ENCODE measurements at places on chromosomes 5 and 9.
A peak's percentile ranks its signal among the peaks of the same experiment; 100 is the strongest.

- peak; percentile 69 for DNase-seq
These were observed 246.5 kb downstream of the PTPRD start for GRCh38 chr9:10366171-10366779.

DNA sequence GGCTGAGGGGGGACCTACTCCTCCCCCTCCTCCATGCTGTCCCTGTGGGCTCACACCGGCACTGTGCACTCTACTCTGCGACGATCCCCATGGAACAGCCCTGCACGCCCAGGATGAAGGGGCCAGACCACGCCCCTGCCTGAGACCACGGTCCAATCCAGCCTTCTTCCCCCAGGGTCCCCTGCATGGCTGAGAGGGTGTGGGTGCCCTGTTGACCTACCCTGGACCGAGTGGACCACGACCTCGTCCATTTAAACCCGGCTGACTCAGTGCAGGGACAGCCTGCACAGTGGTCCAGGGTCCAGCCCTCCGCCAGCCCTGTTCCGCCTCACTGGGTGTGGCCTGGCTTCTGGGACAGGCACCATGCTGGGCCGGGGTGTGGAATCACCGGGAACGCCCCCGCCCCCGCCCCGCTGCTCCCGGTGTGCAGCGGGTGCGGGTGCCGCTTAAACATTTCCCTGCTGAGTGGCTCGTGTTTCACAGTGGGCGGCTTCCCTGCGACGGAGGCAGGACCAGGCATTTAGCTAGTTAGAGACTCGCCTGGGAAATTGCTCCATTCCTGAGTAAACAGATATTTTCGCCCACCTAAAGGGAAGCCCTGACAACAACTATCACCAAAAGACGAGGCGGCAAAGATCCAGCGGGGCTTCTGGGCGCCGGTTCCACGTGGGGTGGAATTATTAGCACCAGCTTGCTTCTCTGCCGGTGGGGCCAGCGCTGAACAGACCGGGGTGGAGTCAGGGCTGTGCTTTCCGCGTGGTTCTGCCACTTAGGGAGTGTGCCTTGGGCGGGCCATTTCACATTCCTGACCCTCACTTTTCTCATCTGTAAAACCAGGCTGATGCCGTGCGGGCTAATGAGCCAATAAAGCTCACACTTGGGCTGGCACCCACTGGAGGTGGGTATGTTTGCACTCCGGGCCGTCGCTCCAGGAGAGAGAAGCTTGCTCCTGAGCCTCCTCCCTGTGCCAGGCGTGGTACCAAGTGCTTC lies 22.6 kb downstream of the DBH start:
- peak; percentile 72 for DNase-seq

- no peak for DNase-seq
These were observed 670 bp downstream of the CCDC171 start for GRCh38 chr9:15553528-15553898.

DNA sequence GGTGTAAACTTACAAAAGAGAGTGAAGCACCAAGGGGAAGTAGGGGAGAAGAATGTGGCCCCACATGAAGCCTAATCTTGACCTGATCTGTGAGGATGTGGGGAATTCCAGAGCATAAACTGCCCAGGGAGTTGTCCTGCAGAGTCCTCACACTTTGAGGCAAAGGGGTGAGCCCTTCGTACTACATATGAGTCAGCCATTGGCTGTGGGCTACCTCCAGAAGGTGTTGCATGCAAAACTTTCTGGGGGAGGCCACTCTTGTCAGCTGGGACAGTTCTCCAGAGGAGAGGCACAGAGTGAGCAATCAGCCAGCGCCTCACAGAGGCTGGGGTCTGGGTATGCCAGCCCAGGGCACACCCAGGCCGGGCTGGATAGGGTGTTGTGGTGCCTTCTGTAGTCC lies 98.1 kb upstream of the NMUR2 start:
- no peak for DNase-seq

- DNase-seq = no peak
These were observed 102.2 kb upstream of the CLINT1 start for GRCh38 chr5:157961176-157961575.

DNA sequence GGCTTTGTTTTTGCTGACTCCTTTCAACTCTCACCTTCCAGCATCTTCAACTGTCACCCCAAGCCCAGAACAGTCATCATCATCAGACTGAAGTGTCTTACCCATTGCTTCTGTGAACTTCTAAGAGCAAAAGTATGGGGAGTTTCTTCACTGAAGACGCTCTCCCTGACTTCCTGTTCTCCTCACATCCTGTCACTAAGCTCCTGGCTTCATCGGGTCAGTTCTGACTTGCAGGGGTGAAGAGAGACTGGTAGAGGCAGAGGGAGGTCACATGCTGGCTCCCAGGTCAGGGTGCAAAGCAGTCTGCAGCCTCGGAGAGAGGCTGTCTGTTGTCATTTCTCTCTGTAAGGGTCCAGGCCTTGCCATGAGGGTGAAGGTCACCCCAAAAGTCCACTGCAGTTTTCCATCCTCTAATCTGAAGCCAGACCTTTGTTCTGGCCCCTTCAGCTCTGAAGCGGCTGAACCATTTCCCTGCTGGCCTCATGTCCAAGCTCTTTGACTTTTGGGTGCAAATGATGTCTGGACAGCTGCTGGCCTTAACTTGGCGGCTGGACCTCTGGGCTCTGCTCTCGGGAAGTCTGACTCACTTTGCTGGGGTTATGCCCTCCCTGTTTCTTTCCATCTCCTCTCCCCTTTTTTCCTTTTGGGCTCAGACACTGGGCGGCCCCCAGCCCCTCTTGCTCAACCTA lies 305.0 kb downstream of the RAB3C start:
- no peak for DNase-seq

- DNase-seq = no peak
These were observed 67.9 kb downstream of the PSMB7 start for GRCh38 chr9:124347206-124347967.

- DNase-seq = no peak
These were observed 42.3 kb downstream of the MARCHF3 start for GRCh38 chr5:126988021-126988569.

DNA sequence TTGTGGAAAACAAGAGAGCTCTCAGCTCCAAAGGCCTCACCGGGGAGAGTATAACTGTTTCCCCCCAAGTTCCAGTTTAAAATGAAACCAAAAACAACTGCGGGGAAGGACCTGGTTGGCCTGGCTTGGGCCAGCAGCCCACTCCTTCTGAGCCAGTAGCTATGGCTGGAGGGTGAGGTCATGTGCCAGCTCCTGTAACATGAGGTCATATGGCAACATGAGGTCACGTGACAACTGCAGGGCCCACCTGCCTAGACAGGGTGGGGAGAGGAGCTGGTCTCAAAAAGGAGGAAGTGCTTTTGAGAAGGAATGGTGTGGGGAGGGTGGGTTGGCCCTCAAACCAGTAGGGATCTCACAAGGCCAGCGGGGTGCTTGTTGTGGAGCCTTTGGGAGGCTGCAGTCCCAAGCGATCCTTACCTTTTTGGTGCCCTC lies 29.3 kb upstream of the CRB2 start:
- no peak for DNase-seq

All from NCI-H1694 (cell line).